Stimulated activated CD4-positive, alpha-beta T cell treated with anti-CD3 and anti-CD28 coated beads, Interleukin-4, amount 100 ng/mL, for 4 hours (primary cell): ENCODE measurements at places on chromosomes 4 and X.

GRCh38 chrX:45699158-45699557 lies 498.5 kb upstream of the DIPK2B start:
- no peak for DNase-seq

DNA sequence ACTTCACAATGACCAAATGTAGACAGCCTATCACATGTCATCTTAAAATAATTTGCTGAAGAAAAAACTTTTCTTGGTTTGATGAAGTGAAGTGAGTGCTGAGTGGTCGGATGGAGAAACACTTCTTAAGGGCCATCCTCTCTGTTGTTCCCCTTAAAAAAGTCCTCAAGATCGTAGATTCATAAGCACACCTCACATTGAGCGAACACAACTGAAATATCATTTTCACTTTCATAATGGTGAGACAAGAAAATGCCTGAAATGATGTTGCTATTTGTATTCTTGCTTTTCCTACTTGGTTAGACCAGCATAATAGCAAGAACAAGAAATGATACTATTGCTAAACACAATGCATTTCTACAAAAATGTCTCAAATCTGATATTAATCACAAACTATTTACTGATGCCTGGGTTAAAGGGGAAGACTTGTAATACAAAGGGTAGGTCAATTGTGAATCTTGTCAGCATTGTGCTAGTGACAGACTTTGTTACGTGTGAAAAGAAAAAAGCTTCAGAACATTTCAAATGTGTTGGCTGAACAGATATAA lies 305.6 kb upstream of the NR3C2 start:
- no peak for DNase-seq

- DNase-seq = no peak
Measured at GRCh38 chr4:187307131-187307530, 583.5 kb upstream of the FAT1 start.

GRCh38 chrX:135737366-135738071 lies 24.1 kb downstream of the CT45A1 start:
- DNase-seq = no peak

DNA sequence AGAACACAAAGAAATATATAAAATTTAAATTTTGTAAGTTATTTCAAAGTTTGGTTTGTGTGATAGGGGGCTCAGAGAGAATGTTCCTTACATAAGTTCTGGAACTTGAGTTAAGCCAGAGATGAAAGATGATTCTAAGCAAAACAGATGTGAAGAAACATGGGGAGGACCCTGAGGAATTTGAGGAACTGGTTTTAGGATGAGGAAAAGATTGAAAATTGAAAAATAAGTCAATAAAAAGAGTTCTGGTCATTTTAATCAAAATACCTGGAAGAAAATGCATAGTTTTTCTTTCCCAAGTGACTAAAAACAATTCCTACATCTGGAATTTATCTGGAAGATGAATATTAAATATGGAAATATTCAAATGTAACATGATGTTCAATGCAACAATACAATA lies 37.4 kb downstream of the HELQ start:
- no peak for DNase-seq

DNA sequence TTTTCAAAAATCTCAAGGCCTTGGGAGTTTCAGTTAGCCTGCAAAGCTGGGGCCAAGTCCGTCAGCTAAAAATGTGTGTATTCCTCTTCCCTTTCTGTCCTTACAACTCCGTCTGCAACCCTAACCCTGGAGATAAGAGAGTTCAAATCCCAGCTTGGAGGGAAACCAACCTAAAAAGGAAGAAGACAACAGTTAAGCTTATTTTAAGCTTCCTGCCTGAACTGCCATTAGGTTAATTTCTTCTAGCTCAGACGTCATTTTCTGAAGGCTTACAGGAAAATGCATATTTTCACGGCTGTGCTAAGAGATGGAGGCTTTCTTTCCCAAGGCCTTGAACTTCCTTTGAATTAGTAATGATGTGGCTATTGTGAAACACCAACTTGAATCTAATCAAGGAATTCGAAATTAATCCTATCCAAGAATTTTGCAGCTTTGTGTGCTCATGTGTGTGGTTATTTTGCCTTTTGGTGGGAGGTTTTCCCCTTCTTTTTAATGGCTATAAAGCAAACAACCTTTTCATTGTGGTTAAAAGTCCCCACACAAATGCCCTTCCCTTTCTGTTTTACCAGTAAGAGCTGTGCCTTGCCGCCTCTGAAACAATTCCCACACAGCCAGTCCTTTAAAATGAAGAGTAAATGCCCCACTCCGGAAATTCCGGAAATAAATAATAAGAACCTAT lies 103.5 kb downstream of the IRF2 start:
- no peak for DNase-seq

DNA sequence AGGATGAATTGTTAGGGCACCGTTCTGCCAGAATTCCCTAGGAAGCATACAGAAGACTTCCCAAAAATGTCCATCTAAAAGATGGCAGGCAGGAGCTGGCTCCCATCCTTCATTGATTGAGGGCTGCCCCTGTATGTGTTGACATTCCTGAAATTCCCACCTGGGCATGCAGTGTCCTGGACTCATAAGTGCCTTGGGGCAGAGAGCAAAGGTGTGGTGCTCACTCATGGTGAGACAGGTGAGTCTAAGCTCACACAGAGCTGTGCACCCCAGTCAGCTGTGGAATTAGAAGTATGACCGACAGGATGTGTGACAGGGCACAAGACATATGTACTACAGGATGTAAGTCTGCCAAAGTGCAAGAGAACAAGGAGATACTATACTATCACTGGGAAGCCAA lies 271.9 kb downstream of the MID1IP1 start:
- DNase-seq = no peak

- no peak for DNase-seq
Measured at GRCh38 chr4:120843849-120844527, 78.5 kb downstream of the PRDM5 start.

DNA sequence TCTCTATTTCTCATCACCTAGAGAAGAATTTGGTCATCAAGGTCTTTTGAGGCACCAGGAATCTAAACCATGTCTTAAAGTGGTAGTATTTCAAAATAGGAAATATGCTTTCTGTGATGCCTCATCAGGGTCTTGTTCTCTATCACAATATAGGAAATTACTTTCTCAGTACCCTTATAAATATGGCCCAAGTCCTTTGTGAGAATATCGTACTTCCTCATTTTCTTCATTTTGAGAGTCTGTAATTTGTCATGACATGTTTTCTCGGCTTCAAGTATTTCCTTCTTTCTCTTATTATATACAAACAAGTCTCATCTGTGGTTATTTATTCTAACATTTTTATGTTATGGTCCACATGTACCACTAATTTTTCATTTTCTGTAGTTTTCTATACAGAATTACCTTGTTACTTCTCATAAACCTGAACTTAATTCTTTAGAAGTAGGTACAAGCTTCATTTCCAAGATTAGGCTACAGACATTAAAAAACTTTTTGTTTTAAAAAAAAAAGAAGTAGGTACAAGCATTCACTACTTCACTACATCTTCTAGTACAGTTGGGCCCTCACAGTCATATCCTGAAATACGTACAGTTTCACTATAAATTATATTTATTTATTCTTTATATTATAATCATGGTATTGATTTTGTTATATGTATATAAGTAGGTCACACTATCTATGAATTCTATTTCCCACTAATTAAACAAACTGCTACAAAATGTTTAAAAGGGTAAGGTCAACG lies 54.4 kb downstream of the KLHL13 start:
- no peak for DNase-seq

DNA sequence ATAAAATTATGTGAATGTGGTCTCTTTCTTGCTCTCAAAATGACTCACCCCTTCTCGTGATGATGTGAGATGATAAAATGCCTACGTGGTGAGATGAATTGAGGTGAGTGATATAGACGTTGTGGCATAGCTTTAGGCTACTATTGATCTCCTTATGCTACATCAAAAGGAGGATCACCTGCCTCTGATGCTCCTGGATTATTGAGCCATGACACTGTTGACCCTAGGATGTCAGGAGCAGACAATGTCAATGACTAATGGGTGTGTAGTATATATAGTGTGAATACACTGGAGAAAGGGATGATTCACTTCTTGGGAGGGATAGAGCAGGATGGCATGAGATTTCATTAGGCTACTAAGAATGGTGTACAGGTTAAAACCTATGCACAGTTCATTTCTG lies 210.7 kb upstream of the PRPS2 start:
- no peak for DNase-seq

DNA sequence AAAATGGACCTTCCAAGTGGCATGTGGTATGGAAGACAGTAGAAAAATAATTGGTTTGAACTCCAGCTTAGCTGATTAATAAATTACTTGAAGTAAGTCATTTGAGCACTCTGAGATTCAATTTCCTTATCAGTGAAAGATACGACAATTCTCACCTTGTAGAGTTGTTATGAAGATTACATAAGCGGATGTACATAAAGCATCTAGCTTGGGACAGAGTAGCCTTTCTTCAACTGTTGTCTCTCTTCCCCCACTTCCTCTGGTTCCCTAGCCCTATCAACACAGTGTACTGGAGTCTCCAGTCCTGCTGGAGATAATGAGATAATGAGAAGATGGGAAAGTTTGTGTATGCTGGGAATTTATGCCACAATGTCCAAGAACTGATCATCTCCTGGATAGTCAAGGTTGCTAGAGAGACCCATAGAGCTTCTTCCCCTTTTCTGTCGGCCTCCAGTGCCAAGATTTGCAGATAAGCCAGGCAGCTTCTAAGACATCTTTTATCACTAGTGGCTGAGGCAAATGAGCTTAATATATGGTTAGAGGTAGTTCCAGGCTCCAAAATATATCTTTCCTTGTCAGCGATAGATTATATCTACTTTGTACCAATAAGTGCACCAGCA lies 33.9 kb downstream of the VSIG4 start:
- no peak for DNase-seq

- no peak for DNase-seq
Measured at GRCh38 chr4:138320831-138321230, 78.7 kb upstream of the SLC7A11 start.

DNA sequence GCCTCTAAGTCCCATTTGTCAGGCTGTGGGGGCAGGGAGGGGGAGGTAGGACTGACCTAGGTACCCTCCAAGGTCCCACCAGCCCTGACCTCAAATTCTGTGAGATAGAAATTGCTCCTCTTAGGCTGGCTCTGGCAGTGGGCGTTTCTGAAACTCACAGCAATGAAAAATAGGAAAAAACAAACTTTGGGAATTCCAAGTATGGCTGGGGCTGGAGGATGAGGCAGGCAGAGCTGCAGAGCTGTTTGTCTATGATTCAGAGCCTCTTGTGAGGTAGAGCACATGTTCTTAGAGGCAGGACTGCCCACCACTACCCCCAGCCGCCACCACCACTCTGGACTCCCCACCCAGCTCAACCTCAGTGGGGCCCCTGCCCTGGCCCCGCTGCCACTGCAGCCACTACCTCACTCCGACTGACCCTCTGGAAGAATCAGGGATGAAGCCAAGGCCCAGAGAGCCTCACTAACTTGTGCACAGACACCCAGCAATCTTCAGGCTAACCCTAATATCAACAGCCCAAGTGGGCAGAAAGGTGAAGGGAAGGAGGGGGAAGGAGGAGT lies 98.2 kb downstream of the PJA1 start:
- DNase-seq = no peak

GRCh38 chrX:38861489-38861888 lies 60.2 kb downstream of the MID1IP1 start:
- DNase-seq = no peak

DNA sequence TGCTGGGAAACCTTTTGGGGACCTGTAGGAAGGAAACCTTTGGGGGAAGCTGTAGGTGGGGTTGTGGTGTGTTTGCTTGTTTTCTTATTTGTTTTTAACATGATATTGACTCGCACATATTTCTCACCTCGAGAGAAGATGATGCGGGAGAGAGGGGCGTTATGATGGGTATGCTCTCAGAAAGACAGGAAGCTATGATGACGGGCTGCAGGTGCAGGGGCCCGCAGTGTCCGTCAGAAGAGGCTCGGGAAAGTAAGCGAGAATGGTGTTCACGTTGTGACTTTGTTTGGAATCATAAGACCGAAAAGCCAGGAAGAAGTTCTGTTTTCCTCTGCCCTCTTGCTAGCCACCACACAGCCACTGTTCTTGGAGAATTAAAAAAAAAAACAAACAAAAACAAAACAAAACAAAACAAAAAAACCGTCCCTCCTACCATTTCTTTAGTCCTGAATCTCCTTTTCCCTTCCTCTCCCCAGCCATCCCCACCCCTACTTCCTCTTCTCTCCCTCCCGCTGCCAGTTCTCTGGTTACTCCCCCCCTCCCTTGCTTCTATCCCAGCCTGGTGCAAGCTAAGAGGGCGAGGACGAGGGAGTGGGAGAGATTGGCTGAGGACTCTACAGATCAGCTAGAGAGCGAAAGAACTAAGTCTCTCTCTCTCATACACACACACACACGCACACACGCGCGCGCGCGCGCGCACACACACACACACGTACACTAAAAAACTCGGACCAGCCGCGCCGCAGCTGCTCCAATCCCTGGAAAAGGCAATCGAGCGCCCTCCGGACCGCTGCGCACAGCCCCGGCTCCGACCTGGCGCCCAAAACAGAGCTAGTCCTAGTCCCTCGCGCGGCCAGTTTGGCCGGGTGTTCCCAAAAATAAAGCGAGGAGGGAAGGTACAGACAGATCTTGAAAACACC lies at the start of gene BMP3:
BMP3 (plus strand) TSS at position 648 of the 920 bp plus-strand sequence. CDS start 577 bp downstream, outside the sequence.
- no peak for DNase-seq

- no peak for DNase-seq
Measured at GRCh38 chr4:161457906-161458305, 705.9 kb downstream of the FSTL5 start.

- no peak for DNase-seq
Measured at GRCh38 chr4:8199594-8200301, 658 bp downstream of the SH3TC1 start.
